ENCODE measurements at places on chromosomes 1 and 21.

DNA sequence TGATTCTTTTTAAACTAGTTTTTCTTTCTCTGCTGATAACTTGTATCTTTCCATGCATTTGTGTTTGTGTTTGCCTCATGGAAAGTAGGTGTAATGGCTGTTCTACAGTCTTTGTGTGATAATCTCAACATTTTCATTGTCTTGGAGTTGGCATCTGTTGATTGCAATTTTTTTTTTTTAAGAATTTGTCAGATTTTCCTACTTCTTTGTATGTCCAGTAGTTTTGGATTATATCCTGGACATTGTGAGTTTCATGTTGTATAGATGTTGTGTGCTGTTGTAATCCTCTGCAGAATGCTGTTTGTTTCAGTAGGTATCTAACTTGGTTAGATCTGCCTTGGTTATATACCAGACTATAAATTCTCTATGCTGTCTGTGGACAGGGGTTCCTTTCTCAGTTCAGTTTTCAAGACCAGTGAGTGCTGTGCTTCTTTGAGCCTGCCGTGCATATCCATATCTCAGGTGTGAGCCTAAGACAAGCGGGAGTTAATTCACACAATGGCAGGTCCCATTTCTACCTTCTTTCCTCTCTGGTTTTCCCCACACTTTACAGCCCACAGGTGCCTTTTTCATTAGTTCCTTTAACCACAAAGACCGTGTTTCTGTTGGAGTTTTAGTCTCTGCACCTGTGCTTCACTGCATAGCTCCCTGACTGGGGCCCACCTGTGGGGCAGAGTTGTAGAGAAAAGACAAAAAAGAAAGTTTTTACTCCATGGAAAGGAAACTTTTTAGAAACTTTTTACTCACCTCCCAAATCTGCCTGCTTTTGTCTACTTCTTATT, 69.9 kb downstream of the ITSN1 start:
- no peak for DNase-seq

DNA sequence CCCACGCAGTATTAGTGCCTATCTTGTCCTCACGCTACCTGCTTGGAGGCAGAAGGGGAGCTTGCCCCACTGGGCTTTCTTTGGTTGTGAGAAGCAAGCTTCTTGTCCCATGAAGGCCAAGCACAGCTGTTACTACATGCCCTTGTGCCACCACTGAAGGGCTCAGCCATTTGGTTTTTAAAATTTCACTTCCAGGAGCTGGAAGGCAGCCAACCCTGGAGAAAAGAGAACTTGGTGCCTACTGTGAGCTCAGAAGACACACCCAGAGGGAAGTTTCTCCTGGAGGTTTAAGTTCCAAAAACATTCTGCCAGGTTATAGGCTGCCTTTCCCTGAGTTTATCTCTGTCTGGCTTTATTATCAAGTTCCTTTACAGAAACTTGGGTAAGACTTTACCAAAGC, 187.4 kb downstream of the SLC35F3 start:
- no peak for DNase-seq

- no peak for DNase-seq
Observed at GRCh38 chr1:176557543-176558258, 94.7 kb downstream of the PAPPA2 start.

GRCh38 chr1:37167479-37167878, 133.2 kb upstream of the GRIK3 start:
- no peak for DNase-seq

GRCh38 chr1:21265644-21266043, 24.6 kb downstream of the ECE1 start:
- no peak for DNase-seq

DNA sequence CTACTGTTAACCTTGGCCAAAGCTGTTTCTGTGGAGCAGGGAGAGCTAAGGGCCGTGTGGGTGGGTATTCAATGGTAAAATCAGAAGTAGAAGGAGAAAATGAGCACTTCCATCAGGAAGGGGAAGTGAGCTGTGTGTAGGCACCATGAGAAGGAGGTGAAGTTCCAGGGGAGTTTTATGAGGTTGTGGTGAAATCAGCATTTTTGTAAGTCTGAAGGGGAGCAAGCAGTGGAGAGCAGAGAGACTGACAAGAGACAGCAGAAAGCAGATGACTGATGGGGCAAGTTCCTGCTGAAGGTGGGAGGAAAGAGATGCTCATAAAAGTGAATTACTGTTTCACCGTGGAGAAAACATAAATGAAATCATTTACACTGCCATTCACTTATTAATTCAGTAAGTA, 2.7 kb upstream of the GPR88 start:
- no peak for DNase-seq

- no peak for DNase-seq
Observed at GRCh38 chr1:159065106-159065505, 11.5 kb downstream of the AIM2 start.

GRCh38 chr1:167795810-167796740, 74.3 kb downstream of the MPZL1 start:
- DNase-seq: no peak

DNA sequence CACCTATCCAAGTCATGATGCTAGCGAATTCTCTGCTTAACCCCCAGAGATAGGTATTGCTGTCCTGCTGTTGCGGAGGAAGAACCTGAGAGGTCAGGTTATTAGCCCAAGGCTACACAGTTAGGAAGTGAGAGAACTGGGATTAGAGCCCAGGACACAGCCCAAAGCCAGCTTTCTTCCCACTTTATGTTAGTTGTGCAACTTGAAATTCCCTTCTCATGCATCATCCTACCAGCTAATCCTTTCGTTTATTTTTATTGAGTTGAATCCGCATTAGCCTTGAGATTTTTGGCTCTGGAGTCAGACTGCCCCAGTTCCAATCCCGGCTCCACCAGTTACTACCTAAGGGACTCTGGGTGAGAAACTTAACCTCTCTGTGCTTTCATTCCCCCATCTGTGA, 65.4 kb downstream of the PLEKHA6 start:
- DNase-seq: no peak

GRCh38 chr1:165895451-165895871, 68.0 kb downstream of the UCK2 start:
- DNase-seq: no peak

DNA sequence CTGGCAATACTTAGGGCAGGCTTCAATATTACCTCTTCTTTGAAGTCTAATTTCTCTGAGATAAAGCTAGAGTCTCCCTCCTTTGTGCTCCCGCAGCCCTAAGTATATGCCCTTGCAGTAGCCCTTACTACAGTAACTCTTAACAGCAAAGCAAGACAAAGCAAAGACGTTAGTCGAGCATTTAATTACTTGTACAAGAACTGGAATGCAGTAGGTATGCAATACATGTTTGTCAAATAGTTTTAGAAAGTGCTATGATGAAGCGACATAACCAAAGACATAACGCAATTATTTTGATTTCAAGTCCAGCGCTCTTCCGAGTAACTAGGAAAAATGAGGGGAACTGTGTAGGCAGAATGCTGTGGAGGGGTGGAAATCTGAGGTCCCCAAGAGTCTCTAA, 1.6 kb downstream of the P3H1 start:
- DNase-seq: no peak

DNA sequence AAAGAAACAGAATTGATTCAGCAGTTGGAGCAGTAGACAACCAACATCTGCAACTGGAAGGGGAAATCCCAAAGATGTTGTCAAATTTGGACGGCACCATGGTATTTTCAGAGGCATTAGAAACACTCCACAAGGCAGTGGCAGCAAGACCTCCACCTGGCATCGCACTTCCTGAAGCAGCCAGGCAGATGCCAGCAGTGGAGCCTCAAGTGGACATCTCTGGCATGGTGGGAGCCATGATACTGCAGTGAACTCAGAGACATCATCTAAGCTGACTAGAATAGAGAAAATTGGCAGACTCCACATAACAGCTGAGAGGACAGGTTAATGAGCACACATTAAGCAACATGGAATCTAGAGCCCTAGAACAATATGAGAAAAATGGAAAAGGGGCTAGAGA, 33.9 kb upstream of the RGS8 start:
- DNase-seq: no peak

DNA sequence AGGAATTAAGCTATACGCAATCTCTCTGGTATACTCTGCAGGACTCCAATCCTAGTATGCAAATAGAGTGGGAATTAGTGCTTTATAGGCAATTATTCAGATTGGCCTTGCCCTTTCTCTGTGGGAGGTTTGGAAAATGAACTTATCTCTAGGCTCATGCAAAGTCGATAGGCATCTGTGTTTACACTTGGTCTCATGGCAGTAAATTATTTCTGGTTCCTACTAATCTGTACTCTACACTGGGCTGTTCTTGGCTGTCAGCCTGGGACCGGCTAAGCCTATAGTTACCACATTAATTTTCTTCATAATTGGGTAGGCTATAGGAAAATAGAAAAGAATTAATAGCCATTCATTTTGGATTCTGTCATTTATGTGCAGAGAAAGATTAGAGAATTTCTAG, 544.6 kb downstream of the AMY1C start:
- no peak for DNase-seq

- no peak for DNase-seq
Observed at GRCh38 chr1:183753464-183753891, 51.4 kb upstream of the RGL1 start.

- DNase-seq: no peak
Observed at GRCh38 chr1:192589813-192590212, 14.2 kb downstream of the RGS1 start.

- DNase-seq: no peak
Observed at GRCh38 chr1:38326135-38326534, 279.5 kb upstream of the POU3F1 start.

GRCh38 chr21:37449302-37449937, 82.8 kb downstream of the DYRK1A start:
- DNase-seq: no peak

DNA sequence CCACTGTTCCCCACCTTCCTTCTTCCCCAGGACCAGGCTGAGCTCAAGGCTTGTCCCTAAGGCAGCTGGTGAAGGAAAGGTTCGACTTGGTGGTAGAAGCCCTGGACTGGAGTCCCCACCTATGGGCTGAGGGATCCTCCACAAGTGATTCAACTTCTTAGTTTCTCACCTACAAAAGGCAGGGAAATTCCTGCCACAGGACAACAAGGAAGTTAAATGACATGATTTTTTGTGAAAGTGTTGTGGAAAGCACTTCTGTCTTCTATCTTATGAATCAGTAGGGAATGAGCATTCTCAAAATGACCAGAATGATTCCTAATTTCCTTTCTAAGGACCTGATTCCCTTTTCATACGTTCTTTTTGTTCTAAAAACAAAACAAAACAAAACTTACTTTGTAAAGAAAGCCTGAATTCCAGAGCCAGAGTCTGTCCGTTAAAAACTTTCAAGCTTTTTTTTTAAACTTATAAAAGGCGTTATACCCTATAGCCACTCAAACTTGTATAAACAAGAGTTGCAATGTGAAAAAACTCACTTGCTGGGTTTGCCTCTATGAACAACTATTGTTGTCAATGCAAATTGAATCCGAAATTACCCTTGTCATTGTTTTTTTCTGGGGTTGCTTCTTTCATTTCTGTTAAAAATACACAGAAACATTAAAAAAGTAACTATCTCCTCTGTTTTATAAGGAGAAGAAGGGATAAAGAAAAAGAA, 12.2 kb downstream of the KCNJ15 start:
- DNase-seq: no peak
